ENCODE measurements at places on chromosomes 1 and 21.

DNA sequence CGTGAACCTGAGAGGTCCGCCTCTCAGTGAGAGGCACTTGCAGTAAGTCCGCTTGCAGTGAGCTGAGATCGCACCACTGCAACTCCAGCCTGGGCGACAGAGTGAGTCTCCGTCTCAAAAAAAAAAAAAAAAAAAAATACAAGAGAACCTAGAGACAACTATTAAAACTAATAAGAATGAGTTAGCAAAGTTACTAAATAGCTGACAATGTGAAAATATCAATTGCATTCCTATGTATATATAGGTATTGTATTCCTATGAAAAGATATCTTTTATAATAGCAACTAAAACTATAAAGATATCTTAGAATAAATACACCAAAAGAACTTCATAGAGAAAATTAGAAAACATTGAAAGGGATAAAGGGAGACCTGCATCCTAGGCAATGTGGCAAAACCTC is 20.3 kb downstream of the FLVCR1 start:
- DNase-seq = no peak

GRCh38 chr21:43361127-43361492 is 65.8 kb downstream of the SIK1 start:
- DNase-seq = peak; percentile 74

- DNase-seq = no peak
These were observed 79.8 kb downstream of the USP1 start for GRCh38 chr1:62516600-62516999.

- DNase-seq = peak; percentile 65
These were observed 22.6 kb downstream of the ANKRD13C start for GRCh38 chr1:70331962-70332361.

DNA sequence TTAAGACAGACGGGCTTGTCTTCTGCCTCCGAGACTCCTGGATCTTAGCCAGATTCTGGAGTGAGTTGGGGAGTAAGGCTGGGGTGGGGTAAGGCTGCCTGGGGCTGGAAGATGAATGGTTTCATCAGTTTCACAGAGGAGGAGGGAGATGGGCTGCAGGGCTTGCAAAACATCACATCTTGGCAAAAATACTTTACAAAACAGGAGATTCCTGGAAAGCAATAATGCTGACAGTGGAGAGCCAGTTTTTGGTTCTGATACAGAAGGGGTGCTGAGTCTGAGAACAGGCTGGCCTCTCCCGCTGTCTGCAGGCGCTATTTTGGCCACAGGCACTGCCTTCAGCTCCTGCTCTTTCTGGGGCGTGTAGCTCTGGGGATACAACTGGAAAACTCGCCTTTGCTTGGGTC is 83.4 kb upstream of the KCNE2 start:
- peak; percentile 22 for DNase-seq

DNA sequence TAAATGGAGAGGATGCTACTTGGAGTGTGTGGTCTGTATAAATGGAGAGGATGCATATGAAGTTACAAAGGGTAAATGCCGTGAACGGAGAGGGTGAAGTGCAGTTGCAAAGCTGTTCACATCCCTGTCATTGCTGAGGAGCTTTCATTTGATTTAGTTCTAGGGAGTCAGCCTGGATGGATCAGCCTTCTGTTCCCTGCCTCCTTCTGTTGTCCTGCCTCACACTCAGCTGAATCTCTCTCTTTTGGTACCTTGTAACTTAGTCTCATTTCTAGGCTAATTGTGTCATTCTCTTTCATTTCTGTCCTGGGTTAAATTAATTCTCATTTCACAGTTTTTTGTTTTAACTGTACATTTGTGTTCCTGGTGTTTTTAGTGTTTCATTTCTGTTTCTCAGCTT is 133.2 kb upstream of the COL6A1 start:
- DNase-seq = no peak

- peak; percentile 79 for DNase-seq
These were observed 2.2 kb upstream of the UBE2J2 start for GRCh38 chr1:1275836-1276235.

GRCh38 chr1:159830722-159831121 is 4.0 kb downstream of the SLAMF8 start:
- no peak for DNase-seq

- no peak for DNase-seq
These were observed 21.8 kb downstream of the PPT1 start for GRCh38 chr1:40075266-40075665.

- DNase-seq = peak; percentile 92
These were observed 20.6 kb downstream of the CSF1 start for GRCh38 chr1:109931189-109931731.

GRCh38 chr1:6547301-6547700 is 7.0 kb downstream of the NOL9 start:
- no peak for DNase-seq

GRCh38 chr1:33902486-33903209 is 38.8 kb downstream of the HMGB4 start:
- no peak for DNase-seq

GRCh38 chr1:187408212-187409004 is 579.7 kb downstream of the PLA2G4A start:
- DNase-seq = peak; percentile 72

DNA sequence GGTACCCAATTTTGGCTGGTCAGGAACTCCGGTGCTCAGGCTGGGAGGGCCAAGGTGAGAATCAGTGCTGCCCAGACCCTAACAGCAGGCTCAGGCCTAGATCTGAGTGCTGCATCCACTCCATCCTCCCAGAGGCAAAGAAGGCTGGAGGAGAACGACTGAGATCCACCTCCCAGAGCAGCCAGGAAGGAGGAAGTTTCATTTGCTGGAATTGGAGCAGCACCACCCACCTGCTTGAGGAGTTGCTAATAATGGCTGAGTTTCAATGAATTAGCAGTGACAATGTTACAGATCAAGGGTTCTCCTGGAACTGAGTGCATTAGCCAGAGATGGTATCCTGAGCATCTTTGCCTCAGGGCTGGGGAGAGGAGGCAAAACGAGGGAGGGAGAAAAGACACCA is 46.7 kb upstream of the KLHDC7A start:
- no peak for DNase-seq

GRCh38 chr1:24567792-24568388 is 12.0 kb downstream of the NCMAP start:
- DNase-seq = no peak

DNA sequence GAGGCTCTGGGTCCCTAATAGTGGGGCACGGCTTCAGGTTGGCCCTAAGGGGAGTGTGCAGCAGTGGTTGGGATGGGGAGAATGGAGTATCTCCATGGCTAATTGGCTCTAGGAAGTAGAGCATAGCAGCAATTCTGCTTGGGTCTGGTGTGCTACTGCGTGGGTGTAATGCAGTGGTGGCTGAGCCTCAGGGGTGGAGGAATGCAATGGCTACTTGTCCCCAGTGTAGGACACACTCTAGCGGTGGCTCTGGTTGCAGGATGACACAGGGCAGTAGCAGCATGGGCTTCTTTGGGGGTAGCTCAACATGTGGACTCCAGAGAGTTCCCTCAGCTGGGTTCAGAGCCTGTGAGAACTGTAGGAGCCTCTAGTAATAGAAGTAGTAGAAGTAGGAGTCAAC is 91.2 kb upstream of the FAM78B start:
- no peak for DNase-seq

DNA sequence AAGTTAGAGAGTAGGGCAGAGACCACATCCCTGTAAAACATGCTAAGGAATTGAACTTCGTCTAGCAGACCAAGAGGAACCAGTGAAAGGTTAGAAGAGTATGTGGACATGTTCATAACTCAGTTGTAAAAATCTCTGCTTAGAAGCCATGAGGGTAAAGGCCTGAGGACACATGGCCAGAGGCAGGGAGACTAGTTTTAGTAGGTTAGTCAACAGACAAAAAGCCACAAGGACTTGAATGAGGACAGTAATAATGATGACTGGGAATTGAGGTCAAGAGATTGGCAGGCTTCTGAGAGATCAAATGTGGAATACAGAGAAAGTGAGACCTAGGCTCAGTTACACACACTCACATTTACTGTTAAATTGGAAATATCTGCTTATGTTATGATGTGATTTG is 205.5 kb upstream of the HOOK1 start:
- DNase-seq = no peak

DNA sequence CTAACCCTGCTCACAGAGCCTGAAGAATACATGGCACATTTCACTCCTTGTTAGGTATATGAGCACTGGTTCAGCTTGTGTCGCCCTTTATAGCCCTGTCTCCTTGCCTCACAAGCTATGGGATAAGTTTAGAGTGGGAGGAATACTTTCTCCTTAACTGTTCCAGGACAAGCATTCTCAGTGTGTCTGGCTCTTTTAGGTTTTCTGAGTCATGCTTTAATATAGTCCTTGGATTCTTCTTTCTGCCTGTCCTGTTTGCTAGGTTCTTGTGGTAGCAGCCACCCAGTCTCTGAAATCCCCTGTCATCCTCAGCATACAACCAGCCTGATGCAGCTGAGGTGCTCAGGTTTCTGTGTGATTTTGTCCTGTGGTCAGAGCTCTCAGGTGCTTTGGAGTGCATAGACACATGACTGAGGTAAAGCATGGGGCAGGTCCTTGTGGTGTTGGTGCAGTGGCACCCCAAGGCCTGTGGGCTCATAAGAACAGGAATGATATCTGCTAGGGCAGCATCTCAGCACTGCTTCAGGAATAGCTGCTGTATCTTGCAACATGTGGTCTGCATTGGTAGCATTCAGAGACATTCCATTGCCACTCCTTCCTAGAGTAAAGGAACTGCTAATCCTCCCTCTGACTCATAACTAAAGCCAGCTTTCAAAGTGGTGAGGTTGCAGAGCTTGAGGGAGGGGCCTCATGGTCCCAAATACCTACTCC is 14.2 kb upstream of the CASQ2 start:
- peak; percentile 92 for DNase-seq

DNA sequence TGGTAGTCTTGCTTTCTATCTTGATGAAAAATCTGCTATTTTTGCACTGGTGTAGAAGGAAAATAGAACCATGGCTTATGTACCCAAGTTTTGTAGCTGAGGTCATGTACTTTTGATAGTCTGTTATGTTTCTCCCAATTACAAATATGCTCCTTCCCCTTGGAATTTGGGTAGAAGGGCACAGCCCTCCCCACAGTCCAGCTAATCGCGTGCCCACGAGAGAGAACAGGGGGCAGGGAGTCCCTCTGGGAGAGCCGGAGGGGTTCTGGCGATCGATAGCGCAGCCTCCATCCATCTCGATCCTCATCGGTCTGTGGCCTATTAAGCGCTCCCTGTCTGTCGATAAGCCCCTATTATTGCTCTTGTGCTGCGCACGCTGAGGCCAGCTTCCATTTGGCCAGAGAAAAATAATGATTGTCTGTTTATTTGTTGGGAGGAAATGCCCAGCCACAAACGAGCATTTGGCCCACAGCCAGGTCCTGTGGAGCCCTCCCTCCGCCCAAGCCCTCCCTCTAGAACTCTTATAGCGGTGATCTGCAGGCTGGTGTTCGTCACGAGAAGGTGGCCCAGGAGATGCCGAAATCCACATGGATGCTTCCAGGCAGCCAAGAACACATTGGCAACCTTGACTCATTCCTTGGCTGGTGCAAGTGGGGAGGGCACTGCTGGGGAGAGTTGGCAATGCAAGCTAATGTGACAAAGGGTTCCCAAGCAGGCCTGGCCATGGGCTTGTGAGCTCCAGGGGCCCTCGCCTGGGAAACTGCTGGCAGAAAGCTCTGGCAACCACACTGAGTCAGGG is 134.7 kb upstream of the TNR start:
- DNase-seq = no peak

DNA sequence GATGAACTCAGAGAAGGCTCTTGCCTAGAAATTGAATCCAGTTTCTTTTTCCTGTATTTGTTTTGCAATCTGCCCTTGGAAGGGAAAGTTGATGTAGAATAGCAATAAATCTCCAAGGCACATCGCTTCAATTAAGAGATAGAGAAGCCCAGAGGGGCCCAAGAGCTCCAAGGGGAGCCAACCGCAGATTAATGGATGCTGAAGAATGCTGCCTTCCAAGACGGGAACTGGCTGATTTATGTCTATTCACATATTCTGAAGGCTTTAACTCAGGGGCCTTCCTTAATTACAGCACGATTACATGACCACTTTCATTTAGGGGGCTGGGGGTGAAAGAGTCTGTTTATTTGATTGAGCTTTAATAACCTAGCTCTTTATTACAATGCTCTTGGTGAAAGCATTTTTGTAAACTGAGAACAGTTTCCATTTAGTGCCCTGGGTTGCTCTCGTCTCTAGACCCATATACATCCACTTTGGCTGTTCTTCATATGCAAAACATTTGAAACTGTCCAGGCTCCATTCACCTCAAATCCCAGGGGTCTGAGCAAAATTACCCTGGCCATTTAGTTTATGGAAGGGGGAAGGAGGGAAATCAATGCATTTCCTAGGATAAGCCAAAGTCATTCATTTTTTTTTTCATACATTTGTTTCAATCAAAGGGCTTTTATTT is 87.4 kb upstream of the CLDN14 start:
- no peak for DNase-seq

DNA sequence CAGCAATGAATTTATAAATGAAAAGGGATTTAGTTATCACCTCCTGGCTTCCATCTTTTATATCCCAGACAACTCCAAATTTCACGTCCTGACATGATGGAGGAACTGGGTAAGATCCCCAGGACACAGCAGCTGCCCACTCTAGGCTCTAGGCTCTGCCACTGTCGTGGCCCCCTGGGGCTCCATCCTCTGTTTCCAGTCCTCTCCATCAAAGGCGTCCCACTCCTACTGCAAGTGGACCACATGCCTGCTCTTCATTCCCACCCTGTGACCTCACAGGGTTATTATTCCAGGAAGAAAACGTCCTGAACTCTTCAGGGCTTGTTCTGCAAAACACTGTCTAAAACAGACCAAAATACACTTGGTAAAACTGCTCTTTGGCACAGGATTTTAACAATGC is 11.9 kb downstream of the URB1 start:
- DNase-seq = no peak

DNA sequence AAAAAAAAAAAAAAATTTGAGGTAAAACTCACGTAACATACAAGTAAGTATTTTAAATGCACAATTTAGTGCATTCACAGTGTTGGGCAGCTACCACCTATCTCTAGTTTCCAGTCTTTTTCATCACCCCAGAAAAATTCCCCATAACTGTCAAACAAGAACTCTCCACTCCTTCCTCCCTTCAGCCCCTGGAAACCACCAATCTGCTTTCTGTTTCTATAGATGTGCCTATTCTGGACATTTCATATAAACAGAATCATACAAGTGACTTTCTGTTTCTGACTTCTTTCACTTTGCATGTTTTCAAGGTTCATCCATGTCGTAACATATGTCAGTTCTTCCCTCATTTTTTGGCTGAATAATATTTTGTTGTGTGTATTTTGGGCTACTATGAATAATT is 24.9 kb upstream of the ETS2 start:
- no peak for DNase-seq

GRCh38 chr1:153506831-153507413 is 28.9 kb downstream of the S100A6 start:
- peak; percentile 93 for DNase-seq

DNA sequence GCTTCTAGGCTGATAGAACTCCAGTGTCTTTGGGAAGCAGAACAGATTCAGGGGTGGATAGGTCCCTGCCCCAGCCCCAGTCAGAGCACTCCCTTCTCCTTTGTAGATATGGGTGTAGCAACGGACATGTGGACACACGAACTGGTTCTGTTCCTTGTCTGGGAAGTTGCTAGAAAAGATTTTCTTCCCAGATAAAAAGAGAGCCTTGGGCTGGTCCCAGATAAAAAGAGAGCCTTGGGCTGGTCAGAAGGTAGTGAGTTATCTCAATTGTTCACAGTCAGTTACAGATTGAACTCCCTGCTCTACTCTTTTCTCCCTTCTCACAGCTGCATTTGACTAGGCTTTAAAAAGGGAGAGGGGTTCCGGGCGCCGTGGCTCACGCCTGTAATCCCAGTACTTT is 7.4 kb upstream of the EFNA1 start:
- DNase-seq = no peak
